Activated CD4-positive, alpha-beta T cell treated with anti-CD3 and anti-CD28 coated beads, Interleukin-2, Interleukin-6, amounts not matched to agents 100 ng/mL and 50 ng/mL, durations not matched to agents 16 hours and 8 hours (primary cell): ENCODE measurements at places on chromosomes 2 and 18.
A peak's percentile ranks its signal among the peaks of the same experiment; 100 is the strongest.

GRCh38 chr2:240792629-240793312, 27.2 kb downstream of the KIF1A start:
- no peak for DNase-seq

- DNase-seq, result no peak
These were observed 282.3 kb downstream of the EIPR1 start for GRCh38 chr2:3094999-3095958.

- peak; percentile 64 for DNase-seq
These were observed 25.8 kb downstream of the BIN1 start for GRCh38 chr2:127080938-127081755.

DNA sequence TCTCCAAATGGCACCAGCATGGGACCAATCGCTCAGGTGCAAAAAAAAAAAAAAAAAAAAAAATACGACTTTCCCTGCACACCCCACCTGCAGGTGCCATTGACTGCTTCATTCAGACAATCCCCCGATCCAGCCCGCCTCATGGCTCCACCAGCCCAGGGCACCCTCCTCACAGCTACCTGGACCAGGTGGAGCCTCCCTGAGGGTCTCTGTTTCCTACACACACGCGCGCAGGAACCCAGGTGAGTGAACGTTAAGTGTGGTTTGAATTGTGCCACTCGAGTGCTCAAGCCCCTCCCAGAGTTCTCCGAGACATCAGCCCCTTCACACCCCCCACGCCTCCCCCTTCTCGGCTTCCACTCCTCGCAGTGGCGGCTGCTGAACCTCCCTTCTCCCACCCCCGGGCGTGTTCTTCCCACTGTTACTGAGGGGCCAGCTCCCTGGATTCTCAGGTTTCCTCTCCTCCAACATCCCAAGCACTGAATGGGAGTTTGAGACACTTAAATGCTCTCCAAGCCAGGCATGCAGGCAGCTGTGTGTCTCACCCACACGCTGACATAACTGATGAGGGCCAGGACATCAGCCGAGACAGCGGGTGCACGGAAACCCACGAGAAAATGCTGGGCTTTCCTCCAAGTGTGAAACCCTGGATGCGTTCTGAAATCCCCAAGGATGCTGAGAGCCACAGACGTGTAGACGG, 88.8 kb upstream of the SNTG2 start:
- DNase-seq, result no peak

DNA sequence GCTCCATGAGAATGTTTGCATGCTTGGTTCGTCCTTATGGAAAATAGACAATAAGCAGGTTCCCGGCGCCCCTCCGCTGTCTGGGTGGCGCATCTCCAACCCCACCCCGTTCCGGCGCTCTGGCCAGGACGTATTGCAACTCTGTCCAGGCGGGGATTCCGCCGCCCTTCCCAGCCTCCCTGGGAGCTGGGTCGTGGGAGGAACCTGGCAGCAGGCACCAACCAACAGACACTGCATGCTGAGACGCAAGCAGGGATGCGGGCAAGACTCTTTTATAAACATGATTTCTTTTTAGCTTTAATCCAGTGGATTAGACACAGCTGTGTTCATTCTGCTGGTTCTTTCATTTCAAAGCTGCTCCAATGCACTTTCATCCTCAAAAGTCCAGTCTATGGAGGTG, 240.2 kb downstream of the SH3BP4 start:
- no peak for DNase-seq

DNA sequence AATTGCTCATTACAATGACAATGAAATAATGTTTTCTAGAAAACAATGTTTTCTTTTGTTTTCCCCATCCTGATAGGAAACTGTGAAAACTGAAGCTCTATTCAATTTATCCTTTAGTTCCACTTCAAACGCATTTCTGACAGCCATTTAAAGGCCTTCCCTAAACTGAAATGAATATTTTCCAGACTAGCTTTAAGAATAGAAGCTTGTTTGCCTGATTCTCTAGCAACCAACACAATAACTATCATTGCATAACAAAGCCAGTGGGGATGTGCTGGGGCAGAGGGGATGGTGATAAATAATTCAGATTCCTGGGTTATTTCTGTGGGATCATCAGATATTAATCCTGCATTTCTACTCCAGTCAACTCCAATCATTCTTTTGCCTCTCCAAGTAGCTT, 427.1 kb downstream of the RND3 start:
- DNase-seq, result no peak

DNA sequence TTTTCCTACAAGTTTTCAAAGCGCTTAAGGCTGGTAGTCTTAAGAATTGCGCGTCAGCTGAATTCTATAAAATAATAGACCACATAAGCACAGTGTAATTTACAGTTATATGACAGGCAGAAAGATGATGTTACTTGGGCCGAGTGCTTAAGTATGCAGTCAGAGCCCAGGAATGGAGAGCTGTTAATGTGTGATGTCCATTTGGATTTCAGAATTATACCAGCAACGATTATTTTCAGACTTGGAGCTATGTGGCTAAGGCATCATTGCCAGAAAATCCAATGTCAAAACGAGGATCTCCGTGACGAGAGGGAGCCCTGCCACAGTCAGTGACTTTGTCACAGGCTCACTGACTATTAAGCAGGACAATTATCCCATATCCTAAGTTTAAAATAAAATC, 3.4 kb downstream of the KLF7 start:
- no peak for DNase-seq

DNA sequence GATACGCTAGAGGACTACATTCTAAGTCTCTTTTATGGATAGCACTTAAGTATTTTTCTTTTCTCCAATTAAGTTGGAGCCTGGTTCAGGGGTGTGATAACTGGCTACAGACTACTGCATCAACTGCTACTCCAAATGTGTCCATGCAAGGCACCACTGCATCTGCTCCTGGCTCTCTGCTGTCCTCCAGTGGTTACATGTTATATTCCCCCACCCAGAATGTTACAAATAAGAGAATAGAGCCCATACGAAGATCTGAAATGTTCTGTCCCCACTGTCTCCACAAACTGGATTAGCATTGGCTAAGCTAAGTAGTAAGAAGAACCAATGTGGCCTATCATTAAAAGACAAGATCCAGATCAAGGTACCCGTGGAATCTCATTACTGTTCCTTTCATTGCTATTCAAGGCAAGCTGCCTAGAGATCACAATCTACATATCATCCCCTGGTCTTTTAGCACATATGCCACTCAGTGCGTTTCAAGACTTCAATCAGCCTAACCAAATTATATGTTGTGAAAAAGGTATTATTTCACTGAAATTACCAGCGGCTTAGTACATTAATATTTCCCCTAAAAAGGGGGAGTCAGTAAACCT, 308.3 kb upstream of the SLC8A1 start:
- DNase-seq, result peak; percentile 16

GRCh38 chr2:186594001-186594722, 4.3 kb downstream of the ITGAV start:
- no peak for DNase-seq

GRCh38 chr18:77095391-77096371, 36.9 kb downstream of the MBP start:
- peak; percentile 26 for DNase-seq

GRCh38 chr2:227222292-227222691, 57.9 kb downstream of the COL4A3 start:
- no peak for DNase-seq

DNA sequence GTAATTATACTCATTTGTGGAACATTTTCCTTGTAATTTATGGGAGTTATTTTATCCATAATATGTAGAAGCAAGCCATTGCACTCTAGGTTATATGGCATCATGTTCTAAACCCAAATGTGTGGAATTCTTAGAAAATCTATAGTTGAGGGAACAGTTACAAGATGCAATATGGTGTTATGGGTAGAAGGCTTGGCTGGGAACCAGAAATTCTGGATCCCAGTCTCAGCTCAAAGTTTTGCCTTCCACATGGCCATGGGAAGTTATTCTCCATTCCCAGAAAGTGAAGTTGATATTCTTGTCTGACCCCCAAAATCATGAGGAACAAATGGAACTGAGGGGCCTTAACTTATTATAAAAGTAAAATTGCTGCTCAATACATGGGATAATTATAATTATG, 38.0 kb downstream of the KIF5C start:
- DNase-seq, result no peak

DNA sequence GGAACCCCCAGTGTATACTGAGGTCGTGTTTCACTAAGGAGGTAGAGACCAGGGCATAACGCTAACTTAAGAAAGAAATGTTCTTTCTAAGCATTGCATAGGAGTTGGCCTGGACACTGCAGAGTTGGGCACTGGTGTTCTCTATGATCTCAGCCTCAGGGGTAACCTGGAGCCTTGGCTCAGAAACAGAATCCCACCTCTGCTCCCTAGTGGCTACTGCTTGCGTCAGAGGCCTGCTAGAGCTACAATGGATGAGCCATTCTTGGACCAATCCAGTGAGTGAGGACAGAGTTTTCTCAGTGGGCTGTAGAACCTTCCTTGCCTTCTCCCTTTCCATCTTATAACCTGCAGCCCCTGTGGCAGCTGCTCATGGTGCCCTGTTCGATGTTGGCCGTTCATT, 324.4 kb upstream of the CELF4 start:
- DNase-seq, result no peak

DNA sequence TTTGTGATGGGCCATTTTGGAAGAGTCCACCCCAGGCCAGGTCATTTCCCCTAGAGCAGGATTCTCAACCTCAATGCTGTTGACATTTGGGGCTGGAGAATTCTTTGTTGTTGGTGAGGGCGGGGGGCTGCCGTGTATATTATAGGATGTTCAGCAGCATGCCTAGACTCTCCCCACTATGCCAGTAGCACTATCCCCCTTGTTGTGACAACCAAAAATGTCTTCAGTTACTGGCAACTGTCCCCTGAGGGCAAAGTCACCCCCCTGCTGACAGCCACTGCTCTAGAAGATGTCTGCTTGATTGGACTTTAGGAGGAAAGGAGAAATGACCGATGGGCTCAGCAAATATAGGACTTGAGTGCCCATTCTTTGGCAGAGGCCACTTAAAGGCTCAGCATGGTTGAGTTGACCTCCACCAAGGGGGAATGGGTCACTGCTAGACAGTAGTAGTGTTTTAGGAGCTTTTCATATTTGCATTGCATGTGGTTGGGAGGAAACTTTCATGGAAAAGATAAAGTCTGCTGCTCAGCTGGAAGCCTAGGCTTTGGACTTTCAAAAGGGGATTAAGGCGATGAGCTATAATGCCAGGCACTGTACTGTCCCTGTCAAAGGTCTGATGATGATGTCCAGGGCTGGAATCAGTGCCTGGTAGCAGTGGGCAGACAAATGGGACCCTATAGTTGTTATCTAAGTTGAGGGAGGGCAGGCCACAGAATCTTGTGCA, 61.1 kb upstream of the MCFD2 start:
- no peak for DNase-seq

- DNase-seq, result peak; percentile 71
These were observed 41.6 kb downstream of the PKDCC start for GRCh38 chr2:42089340-42089925.

DNA sequence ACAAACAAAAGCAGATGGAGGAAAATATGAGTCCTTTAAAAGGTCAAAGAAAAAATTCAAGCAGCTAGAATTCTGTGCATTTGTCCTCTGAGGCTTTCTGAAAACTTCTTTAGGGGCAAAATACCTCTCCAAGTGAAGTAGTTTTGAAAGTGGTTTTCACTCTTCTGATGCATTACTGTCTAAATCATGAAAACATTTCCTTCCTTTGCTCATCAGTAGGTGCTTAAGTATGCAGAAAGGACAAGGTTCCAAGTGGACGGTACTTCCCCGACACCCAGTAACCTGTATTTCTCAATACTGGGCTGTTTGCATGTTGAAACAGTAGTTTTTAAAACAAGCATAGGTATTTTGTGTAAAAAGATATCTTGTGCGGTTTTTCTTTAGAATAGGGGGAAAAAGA, 189.1 kb upstream of the ERBB4 start:
- peak; percentile 22 for DNase-seq

DNA sequence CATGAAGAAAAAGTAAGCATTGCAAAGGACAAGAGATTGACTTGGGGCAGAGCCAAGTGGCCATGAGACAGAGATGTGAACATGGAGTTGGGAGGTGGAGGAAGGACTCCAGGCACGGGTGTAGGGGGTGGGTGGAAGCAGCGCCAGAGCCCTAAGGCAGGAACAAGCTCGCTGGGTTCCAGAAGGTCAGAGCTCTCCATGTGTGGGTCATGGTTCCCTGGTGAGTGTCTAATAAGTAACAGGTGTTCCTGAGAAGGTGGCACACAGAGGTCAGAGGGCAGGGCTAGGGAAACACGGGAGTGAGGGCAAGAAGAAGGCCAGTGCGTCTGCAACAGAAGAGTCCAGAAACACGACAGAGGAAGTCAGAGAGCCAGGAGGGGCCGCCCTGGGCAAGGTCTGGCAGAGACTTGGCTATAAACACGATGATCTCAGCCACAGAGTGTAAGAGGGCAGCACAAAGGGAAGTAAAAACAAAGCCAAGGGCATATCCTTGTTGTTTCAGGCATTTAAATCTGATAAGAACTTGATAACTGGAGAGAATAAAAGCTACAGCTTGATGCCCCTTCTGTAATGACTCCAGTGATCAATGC, 260.8 kb downstream of the TGIF1 start:
- DNase-seq, result no peak

GRCh38 chr18:36341944-36342343, 44.4 kb downstream of the FHOD3 start:
- no peak for DNase-seq

- DNase-seq, result peak; percentile 65
These were observed 386.2 kb downstream of the PTPRM start for GRCh38 chr18:7953095-7953958.

DNA sequence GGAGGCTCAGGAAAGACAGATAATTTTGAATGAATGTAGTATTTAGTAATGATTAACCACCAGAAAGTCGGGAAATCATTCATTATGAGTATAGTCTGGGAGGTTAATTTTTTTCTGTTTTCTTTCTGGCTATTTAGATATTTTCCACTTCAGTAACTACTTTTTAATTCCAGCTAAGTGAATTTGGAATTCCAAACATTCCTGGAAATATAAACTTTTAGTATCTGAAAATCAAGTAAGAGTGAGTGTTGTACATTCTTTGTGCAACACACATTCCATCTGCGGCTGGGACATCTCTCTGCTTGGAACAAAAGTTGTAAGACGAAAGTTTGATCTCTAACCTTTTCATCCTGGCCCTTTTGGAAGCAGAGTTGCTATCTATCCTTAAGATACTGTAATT, 275.7 kb upstream of the SPRED2 start:
- no peak for DNase-seq

- DNase-seq, result no peak
These were observed 226.8 kb downstream of the TNS1 start for GRCh38 chr2:217775920-217776503.

GRCh38 chr2:195648787-195649186, 8.2 kb upstream of the SLC39A10 start:
- DNase-seq, result peak; percentile 15

DNA sequence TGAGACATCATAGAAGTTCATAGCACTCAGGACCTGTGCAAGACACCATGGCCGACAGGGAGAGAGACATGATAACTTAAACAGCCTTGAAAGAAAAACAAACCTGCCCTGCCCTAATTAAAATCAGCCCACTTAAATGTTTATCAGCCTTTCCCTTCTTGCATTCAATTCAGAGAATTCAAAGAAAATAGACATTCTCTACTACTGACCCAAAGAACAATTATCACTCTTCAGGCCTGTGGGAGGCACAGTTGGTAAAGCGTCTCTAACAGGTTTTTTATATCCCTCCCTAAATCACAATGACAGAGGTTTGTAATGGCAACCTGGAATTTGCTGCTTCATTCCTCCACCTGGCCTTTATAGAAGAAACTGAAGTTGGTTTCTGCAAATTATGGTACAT, 1.7 kb downstream of the CDK15 start:
- no peak for DNase-seq

- DNase-seq, result no peak
These were observed 4.6 kb downstream of the B3GNT7 start for GRCh38 chr2:231399853-231400680.
